CD4-positive, alpha-beta T cell treated with Interleukin-2 at 100 ng/mL for 4 hours (primary cell): ENCODE measurements at places on chromosomes 3 and 15.
A peak's percentile ranks its signal among the peaks of the same experiment; 100 is the strongest.

GRCh38 chr3:188683032-188683521 lies 488.7 kb upstream of the TPRG1 start:
- DNase-seq: no peak

GRCh38 chr15:78301326-78301725 lies 1.9 kb upstream of the SKIC8 start:
- no peak for DNase-seq

GRCh38 chr3:182909318-182910040 lies 70.9 kb downstream of the DCUN1D1 start:
- peak; percentile 27 for DNase-seq

GRCh38 chr3:178056868-178057267 lies 479.4 kb upstream of the KCNMB2 start:
- DNase-seq: no peak

DNA sequence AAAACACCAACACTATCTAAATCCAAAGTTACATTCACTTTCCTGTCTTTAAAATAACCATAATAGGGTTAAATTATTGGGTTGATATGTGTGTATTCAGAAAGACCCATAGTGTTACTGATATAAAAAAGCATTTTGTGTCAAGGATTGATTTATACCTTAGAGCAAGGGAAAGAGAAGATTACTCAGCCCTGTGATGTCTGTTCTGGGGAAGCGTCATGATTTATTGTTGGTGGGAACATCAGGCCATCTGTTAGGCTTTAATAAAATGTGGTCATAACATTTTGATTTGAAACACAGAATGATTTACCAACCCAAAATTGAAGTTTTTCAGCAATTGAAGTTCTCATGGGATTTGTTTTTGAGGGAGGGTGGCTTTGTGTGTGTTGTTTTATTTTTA lies 33.2 kb downstream of the SIDT1 start:
- DNase-seq: no peak

GRCh38 chr3:72745146-72745999 lies 102.9 kb downstream of the SHQ1 start:
- DNase-seq: no peak

GRCh38 chr3:177482048-177482691 lies 284.9 kb upstream of the TBL1XR1 start:
- no peak for DNase-seq

GRCh38 chr15:60690350-60690961 lies 211.5 kb upstream of the ICE2 start:
- DNase-seq: no peak

- DNase-seq: no peak
Measured at GRCh38 chr15:64315216-64315615, 40.8 kb downstream of the CSNK1G1 start.

DNA sequence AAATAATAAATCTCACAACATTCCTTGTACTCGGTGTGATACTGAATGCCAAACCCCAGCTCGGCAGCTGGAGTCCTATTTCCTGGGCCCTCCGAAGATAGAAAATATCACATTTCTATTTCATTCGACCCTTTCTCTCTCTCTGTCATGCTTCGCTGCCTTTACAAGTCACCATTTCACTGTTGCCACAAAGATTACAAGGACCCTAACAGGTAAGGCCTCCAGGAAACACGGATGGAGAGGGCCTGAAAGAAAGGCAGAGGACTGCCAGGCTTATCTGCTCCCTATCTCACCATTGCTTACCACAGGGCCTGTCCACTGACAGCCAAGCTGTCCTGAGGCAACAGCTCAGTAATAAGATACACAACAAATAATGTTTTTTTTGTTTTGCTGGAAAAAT lies 376.5 kb downstream of the MECOM start:
- no peak for DNase-seq

DNA sequence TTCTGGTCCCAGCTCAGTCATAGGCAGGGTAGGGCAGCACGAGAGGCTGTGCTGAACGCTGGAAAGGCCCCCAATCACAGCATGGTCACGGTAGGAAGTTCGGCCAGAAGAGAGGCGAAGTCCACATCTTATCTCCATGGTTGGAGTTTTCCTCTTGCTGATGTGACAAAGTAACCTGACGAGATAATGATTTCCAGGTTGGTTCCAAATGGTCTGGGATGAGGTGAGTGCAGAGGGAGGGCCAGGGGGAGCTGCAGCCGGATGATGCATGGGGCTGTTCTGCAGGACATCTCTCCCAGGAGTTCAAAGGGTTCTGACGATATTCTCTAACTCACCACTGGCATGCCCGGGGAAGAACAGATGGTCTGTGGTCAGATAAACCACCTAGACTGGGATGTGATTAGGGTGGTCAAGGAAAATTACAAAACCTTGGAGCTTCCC lies 83.2 kb upstream of the WNT5A start:
- no peak for DNase-seq

DNA sequence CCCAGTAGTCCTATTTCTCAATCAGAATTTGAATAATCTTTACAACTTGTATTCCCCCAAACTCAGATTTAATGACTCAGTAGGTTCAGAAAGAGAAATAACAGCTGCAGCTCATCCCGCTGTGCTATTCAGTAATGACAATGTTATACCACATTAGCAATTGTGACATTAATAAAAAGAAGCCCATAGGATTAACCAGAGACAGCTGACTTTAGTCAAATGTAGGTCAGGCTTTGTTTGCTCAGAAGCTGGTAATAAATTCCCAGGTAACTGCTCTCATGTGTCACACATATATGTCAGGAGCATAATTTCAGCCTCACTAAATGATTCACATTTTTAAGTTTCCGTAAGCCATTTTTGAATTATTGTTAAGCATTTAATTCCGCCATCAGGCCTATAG lies 222.0 kb upstream of the UBE2E2 start:
- no peak for DNase-seq

DNA sequence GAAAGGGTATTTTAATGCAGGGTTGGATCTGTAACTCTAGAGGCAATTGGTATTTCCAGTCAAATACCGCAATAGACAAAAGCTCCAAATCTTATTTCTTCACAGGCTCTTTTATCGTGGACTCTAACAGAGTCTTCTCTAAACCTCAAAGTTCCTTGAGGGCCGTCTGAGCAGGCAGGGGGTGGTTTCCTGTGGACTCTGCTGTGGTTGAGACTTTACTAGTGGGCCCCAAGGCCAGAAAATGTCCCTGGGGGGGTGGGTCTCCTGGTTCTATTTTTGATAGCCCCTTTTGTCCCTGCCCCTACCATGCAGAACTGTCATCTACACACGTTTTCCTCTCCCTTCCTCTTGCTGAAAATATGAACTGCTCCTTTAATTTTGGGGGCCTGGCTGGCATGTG lies 80.1 kb downstream of the ASB7 start:
- DNase-seq: no peak

- DNase-seq: no peak
Measured at GRCh38 chr3:191282251-191283185, 46.7 kb upstream of the CCDC50 start.

- DNase-seq: no peak
Measured at GRCh38 chr15:43346305-43346704, 15.9 kb upstream of the LCMT2 start.

GRCh38 chr3:97829198-97829597 lies 7.4 kb downstream of the CRYBG3 start:
- no peak for DNase-seq

DNA sequence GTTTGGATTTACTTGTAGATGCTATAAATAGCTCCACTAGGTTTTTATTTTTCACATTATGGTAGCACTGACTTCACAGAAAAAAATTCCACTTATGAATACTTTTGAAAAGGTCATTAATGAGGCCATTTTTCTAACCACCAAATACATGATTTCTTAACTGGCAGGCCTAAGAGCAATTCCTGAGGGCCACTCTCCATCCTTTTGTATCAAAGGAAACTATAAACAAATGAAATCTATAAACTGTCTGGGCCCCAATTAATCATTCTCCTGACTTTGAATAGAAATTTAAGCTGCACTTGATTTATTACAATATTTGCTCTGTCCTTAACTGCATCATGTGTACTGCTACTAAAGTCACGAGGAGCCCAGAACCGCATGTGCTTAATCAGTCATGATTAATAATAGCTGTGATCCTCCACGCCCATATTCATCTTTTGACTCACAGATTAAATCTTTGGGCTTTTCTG lies 25.1 kb upstream of the MTMR10 start:
- no peak for DNase-seq

DNA sequence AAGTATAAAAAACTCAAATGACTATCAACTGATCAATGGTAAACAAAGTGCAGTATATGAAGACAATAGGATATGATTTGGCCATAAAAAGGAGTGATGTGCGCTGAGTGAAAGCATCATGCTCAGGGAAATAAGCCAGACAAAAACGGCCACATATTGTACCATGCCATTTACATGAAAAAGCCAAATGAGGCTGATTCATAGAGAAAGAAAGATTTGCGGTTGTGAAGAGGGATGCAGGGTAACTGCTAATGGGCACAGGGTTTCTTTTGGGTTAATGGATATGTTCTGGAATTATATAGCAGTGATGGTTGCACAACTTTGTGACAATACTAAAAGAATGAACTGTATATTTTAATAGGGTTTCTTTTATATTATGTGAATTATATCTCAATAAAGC lies 877.2 kb upstream of the CFAP20DC start:
- no peak for DNase-seq

- no peak for DNase-seq
Measured at GRCh38 chr3:192655628-192656027, 71.7 kb downstream of the FGF12 start.

- no peak for DNase-seq
Measured at GRCh38 chr3:30017901-30018300, 588.5 kb upstream of the TGFBR2 start.

DNA sequence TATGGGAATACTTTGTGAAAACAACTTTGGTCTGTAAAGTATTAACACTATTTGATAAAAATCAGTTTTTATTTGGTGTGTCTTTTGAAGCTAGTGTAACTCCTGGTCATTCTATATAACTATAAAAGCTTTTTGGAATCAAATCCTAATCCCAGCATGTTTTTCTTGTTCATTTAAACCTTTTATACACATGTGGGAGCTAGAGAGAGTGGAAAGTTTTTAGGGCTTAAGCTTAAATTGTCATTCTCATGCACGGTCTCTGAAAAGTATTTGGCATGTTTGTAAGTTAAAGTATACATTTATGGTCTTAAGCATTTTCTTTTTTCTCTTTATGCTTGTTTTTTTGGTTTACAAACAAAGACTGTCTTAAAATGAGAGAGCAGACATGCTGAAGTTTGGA lies 83.4 kb upstream of the RARB start:
- no peak for DNase-seq

GRCh38 chr3:45453839-45454238 lies 65.5 kb downstream of the LARS2 start:
- no peak for DNase-seq

GRCh38 chr3:124760601-124761000 lies 30.3 kb downstream of the UMPS start:
- no peak for DNase-seq

GRCh38 chr15:100338971-100339444 lies 2.8 kb downstream of the ADAMTS17 start:
- DNase-seq: peak; percentile 70

DNA sequence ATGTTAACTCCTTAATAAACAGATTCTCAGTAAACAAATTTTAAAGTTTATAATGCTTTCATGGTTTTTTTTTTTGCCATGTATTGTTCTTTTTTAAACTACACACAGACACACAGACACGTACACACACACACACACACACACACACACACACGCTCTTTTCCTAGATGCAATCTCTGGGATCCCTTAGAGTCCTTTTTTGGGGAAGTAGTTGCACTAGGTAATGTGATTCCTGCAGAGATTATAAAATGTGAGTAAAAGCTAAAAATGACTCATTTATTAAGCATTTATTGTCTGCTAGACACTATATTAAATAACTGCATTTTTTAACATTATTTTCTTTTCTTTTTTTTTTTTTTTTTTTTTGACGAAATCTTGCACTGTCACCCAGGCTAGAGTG lies 19.9 kb downstream of the NDUFB5 start:
- DNase-seq: no peak

- DNase-seq: no peak
Measured at GRCh38 chr15:67105065-67105951, 39.9 kb downstream of the SMAD3 start.

- DNase-seq: peak; percentile 40
Measured at GRCh38 chr3:44685128-44685800, 27.2 kb upstream of the ZNF502 start.

GRCh38 chr15:40969363-40969762 lies 16.1 kb downstream of the CHAC1 start:
- no peak for DNase-seq

GRCh38 chr3:156561533-156561932 lies 6.6 kb upstream of the SSR3 start:
- no peak for DNase-seq

GRCh38 chr15:52291204-52291603 lies 4.4 kb downstream of the MYO5C start:
- DNase-seq: no peak

DNA sequence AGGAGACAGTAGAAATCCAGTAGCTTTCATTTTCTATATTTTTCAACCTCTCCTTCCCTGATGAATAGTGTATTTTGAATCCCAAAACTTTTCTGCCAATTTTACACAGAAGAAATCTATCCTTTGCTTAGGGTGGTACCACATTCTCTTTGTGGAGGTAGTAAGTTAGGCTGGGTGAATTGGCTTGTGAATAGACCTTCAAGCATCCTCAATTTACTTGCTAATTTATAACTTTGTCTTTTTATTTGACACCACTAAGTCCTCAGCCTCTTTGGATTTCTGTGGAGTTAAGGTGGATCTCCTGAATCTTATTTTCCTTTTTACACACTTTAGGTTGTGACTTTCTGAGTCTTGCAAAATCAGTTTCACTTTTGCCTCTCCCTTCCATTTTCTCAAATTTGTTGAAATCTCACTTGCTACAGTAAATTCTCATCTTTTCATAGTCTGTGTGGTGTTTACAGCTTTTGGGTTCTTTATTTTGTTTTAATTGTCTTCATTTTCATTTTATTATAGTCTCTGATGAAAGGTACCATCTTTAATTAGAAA lies 5.7 kb upstream of the PLSCR1 start:
- DNase-seq: no peak

DNA sequence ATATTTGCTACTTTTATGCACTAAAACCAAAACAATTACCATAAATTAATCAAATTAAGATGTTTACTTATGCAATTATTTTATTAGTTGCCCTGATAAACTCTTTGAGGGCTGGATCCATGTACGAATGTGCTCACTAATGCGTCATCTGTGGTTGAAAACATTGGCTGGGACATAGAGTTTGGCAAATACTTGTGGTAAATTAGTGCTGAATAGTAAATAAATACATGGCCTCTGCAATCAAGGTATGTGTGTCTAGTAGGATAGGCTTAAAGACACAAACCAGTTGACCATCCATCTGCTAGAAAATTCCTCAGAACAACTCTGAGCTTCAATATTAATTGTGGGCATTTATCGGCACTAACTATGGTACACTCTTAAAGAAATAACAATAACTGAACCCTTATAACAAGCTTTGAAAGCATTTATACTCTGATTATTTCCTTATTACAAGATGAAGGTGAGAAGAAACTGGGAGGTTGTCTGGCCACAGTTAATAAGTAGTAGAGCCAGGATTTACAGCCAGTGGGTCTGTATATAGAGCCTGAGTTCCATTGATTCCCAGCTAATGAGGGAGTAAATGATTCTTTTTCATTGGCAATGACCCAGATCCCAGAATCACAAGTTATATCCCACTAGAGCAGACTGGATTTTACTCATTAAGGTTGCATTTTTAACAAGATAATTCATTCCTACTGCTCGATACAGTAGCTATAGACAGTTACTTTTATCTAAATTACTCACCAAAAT lies 169.5 kb upstream of the CNTN6 start:
- DNase-seq: no peak
